ENCODE measurements at places on chromosomes 3 and 15.

GRCh38 chr15:72193836-72194396 lies 3.7 kb downstream of the GRAMD2A start:
- no peak for ATAC-seq

DNA sequence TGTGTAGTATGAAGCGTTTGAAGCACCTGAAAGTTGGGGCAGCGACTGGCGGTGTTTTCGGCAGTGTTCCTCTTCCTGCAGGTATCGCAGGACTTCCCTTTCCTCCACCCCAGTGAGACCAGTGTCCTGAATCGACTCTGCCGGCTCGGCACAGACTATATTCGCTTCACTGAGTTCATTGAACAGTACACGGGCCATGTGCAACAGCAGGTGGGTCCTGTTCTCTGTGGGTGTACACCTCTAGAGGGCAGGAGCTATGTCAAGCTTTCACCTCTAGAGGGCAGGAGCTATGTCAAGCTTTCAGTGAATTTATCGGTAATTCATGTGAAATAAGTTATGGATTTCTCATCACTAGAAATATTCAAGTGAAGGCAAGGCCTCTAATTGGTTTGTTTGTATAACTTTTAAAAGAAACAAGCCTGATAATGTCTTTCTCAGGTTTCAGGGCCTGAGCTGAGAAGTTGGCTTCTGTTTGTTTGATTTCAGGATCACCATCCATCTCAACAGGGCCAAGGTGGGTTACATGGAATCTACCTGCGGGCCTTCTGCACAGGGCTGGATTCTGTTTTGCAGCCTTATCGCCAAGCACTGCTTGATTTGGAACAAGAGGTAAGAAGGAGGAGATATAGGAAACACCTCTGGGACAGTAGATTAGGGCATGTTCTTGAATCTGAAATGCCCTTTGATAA lies 5.3 kb downstream of the TUBGCP4 start:
- ATAC-seq = no peak

GRCh38 chr3:52423173-52423572 lies 21.7 kb downstream of the SEMA3G start:
- peak; percentile 55 for ATAC-seq

DNA sequence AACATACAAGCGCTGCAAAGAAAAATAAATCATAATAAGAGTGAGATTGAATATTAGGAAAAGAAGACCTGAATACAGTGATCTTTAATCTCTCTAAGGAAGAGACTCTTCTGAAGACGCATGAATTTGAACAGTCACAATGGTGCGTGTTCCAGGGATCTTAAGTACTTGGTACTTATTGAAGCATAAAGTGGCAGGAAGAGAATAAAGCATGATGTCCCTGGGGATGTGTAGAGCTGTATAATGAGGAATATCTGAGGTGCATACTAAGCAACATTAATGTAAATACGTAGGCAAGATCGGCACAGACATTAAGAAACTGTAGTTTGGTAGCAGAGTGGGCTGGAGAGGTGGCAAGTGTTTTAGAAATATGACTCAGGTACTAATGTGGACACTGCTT lies 246.2 kb upstream of the MCTP2 start:
- no peak for ATAC-seq

DNA sequence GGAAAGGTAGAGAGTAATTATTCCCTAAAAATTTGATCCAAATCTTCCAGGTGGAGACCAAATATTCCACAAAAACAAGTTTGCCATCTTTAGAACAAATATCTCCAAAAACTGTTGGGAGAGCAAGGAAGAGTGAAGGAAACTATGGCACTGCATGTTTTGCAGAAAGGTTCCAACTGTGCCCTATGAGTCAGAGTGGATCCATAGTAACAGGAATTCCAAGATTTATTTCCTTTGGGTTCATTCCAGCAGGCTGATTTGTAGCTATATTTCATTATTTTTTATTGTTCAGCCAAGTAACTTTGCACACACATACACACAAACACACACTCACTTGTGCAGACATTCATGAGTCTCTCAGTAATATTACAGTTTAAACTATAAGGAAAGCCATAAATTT lies 459.7 kb upstream of the EPHA6 start:
- no peak for ATAC-seq

- peak; percentile 44 for ATAC-seq
These were observed 37.7 kb downstream of the PCSK6 start for GRCh38 chr15:101451846-101452245.

GRCh38 chr15:36658898-36659639 lies 79.6 kb downstream of the CDIN1 start:
- no peak for ATAC-seq

GRCh38 chr3:84621823-84622222 lies 337.0 kb upstream of the CADM2 start:
- ATAC-seq = no peak

- peak; percentile 43 for ATAC-seq
These were observed 68.9 kb downstream of the DUT start for GRCh38 chr15:48400086-48400485.

All from gastroesophageal sphincter (tissue), 4 donors.